ENCODE measurements at places on chromosomes 6 and 20.

DNA sequence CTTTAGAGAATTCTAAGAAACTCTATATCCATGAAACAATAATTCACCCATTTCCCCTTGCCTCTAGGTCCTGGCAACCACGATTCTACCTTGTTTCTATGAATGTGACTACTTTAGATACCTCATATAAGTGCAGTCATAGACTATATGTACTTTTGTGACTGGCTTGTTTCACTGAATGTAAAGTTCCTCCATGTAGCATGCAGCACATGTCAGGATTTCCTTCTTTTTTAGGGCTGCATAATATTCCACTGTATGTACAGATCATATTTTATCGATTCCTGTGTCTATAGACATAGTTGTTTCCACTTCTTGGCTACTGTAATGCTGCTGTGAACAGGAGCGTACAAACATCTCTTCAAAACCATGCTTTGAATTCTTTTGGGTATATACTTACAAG, 11.7 kb downstream of the EEF1E1 start:
- no peak for DNase-seq

DNA sequence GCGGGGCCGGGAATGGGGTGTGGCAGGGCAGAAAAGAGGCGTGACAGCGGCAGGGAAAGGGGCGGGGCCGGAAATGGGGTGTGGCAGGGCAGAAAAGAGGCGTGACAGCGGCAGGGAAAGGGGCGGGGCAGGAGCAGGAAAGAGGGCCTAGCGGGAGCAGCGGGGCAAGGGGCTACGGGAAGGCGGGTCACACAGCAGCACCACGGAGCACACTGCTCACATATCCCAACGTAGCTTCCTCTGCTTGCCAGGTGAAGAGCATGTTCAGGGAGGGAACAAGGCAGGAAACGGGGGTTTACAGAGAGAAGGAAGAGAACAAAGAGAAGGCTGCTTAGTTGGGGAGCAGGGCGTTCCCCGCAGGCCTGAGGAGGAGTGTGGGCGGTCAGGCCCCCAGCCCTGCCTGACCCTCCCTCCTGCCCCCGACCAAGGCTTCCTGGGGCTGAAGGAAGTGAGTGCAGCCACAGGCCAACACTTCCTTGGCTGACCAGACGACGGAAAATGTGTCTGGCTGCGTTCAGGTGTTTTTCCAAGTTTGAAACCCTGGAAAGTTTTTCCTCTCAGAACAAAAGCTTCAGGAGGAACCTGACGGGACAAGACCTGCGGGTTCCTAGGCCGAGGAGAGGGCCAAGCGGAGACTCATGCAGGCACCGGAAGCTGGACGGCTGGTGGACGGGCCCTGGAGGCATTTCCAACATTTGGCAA, 13.8 kb downstream of the UCKL1 start:
- DNase-seq: no peak

DNA sequence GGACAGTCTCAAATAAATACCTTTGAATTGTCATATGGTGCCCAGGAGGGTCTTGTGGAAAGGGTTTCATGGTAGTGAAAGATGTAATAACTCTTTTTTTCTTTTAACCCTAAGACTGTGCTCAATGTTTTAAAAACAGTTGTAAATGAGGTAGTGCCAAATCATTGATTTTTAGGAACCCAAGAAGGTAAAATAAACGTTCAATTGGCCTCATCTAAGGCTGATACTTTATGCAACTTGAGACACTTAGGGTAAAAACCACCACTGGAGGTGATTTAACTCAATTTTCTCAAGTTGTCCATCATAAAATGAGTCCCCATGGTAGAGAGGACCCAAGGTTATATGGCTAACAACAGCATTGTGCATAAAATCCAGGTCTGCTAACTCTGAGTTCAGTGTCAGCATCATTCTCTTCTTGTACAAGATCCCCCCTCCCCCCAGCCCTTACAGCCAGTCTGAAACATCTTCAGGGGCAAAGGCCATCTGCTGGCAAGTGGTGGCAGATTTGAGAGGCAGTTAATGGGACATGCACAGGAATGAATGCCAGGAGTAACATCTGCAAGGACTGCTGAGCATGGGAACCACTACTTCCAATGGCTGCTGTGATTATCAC, 244.4 kb downstream of the GMPR start:
- no peak for DNase-seq

GRCh38 chr20:48603819-48604405, 223.9 kb downstream of the PREX1 start:
- no peak for DNase-seq

DNA sequence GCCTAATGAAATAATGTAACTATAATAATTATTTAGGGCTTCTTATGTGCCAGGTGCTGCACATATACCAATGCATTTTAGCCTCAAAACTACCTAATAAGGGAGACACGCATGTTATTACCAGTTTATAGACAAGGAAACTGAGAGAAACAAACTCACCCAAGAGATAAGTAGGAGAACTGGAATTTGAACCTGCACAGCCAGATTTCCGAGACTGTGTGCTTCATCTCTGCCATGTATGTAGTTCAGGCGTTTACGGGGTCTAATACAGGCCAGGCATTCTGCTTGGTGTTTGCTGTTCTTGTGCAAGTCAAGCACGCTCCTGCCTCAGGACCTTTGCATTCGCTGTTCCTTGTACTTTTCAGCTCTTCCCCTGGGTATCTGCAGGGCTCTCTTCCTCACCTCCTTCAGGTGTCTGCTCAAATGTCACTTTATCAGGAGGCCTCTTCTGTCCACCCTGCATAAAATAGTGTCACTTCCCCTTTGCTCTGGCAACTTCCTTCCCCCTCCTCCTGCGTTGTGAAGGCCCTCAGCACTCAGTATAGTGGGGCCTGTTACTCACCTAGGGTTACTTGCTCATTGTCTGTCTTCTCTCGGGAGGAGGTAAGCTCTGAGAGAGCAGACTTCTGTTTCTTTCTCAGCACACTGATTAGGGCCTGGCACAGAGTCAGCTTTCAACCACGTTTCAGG, 6.1 kb upstream of the NSFL1C start:
- no peak for DNase-seq

GRCh38 chr20:41081276-41081814, 52.7 kb downstream of the TOP1 start:
- DNase-seq: no peak

DNA sequence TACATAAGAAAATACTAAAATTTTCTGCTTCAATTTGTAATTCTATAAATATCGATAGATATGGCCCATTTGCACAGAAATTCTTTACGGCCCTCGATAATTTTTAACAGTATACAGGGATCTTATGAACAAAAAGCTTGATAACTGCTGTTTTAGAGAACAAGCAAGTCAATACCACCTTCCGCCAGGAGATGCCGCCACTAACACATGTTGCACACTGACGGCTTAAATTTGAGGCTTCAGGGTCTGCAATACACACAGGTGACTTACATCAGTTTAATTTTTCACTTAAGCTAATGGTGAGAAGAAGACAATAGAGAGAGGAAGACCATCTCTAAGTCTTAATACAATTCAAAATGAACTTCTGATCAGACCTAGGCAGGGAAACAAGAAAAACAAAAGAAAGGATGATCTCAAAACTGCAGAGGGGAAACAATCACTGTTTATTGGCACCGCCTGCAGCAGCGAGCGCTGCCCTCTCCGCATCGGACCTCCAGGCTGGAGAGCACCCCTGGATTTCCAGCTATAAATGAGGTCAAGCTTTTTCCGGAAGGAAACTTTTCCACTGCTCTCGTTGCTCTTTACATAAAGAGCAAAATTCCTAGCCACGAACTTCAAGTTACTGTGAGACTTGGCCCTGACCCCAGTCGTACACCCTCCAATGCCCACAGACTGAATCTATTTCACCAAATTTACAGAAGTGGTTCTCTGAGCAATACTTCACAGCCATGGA, 53.9 kb downstream of the OTOR start:
- peak; percentile 62 for DNase-seq

DNA sequence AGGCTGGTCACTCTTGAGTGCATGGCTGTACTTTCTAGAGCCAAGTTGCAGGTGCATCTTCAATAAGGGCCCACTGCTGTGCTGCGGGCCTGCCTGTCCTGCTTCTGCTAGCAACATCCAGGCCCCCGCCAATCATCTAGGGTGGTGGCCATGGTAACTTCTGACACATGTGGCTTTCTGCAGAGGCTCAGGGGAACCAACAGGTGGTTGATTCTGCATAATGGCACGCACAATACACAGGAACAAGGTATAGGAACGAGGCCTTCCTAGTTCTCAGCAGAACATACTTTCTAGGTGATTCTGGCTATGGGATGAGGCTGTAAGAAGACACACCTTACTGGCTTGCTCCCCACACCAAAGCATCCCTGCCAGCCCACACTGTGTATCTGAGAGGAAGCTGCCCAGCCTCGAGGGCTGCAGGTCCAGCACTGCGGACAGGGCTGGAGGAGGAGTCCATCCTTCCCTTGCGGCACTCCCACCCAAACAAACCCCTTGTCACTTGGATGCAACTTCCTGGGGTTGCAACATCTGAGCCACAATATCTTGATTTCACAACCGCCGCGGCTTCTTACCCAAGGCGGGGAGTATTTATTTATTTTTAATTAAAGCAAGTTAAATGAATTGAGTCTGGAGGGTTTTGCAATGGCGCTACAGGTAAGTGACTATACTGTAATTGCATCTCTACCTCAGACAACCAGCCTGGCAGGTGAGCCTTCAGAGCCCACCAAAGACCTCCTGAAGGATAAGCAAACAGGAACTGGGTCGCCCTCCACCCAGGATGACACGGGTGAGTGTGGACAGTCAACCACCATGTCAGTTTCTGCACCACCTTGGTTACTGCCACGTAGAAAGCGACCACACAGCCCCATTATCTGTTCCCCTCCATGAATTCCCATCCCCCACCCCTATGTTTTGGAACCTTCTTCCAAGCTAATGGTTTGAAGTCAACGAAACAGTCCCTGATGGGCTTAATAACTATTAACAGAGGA, 49.6 kb downstream of the SULF2 start:
- DNase-seq: no peak

- peak; percentile 83 for DNase-seq
Observed at GRCh38 chr6:30752157-30752927, 8.0 kb upstream of the IER3 start.

DNA sequence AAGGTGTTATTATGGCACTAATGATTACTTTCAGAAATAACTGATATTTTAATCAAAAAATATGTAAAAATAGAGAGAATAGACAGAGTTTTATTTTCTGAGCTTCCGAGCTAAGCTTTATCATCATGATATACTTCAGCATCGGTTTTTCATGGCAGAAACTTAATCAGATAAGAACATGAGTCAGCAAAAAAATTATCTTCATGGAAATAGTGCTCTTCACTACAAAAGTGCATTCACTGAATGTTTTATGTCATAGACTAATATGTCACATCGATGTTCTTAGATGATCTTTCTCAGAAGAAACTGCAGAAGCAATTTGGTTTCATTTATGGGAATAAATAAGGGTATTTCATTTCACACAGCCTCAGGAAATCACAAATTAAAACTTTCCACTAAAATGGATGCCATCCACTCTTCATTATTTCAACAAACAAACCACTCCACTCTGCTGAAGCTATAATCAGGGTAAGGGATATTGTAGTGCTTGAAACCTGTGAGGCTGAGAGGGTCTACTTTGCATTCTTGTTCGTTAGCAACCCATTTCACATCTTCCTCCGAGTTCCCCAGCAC, 10.2 kb upstream of the MAP3K7 start:
- DNase-seq: no peak

GRCh38 chr6:90936286-90936685, 349.4 kb upstream of the MAP3K7 start:
- no peak for DNase-seq

- peak; percentile 81 for DNase-seq
Observed at GRCh38 chr6:109482905-109483734, at the start of gene ZBTB24. Gene ZBTB24 (minus strand): TSS chr6:109483219. CDS start chr6:109482026, 1,193 bp downstream.

DNA sequence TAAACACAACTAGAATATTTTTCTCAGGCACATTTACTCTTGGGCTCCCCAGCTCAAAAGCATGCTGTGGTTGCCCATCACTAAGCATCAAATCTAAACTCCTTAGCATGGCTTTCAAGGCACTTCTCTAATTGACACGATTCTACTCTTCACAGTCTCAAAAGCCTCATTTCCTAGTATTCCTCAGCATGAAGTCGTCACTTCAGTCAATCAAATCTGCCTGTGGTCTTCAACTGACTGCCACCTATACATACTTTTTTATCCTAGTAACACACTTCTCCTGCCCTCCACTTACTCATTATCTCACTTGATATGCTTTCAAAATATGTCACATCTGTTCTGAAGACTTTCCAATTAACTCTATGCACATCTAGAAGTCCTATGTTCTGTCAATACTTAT, 110.3 kb downstream of the TBC1D32 start:
- DNase-seq: no peak

DNA sequence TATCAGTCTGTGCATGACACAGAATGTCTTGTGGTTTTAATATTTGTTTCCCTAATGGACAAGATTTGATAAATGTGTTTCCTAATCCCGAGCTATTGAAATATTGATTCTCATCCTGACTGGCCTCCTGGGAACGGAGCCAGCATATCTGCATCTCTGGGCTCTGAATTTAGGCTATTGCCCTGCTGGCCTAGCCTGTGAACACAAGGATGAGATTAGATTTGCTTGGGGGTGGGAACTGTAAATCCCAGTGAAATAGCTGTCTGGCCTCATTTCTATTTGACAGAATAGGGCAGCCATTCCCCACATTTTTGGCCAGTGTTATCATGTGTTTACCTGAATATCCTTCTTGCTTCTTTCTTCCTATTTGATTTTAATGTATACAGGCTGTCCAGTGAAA, 198.4 kb upstream of the SOX4 start:
- DNase-seq: no peak

- DNase-seq: no peak
Observed at GRCh38 chr6:109824105-109824504, 133.0 kb downstream of the FIG4 start.

DNA sequence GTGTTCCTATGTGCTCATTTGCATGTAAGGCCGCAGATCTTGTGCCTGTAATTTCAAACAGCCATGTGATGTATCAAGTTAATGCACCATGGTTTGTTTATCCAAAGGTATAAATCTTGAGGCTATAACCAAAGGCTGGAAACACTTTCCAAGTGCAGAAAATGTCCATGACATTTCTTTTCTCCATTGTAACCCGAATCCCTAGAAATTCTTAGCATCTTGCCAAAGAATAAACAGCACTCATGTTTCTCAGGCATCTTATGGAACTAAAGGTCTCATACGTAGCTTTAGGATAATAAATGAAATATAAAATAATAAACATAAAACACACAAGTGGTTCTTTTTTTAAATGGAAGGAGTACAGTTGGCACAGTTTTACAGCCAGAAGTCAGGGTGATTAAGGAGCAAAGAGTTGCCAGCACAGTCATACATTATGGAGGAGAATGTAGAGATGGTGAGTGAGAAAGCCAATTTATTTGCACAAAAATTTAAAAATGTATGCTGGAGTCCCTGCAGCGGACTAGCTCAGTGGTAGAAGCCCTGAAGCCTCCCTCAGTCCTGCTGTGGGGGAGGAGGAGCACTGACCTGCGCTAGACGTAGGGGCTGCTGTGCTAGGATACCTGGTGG, 18.0 kb downstream of the CDH26 start:
- DNase-seq: peak; percentile 32

GRCh38 chr20:59703046-59703445, 98.7 kb downstream of the PHACTR3 start:
- DNase-seq: no peak

GRCh38 chr6:11729076-11729475, 49.5 kb downstream of the ADTRP start:
- DNase-seq: no peak

All from DMS79 treated with DMSO at 0.1 percent for 48 hours (cell line).